Stimulated activated CD4-positive, alpha-beta T cell treated with anti-CD3 and anti-CD28 coated beads, Interleukin-2, amount 100 ng/mL, for 24 hours (primary cell): ENCODE measurements at places on chromosomes 3 and 15.
A peak's percentile ranks its signal among the peaks of the same experiment; 100 is the strongest.

DNA sequence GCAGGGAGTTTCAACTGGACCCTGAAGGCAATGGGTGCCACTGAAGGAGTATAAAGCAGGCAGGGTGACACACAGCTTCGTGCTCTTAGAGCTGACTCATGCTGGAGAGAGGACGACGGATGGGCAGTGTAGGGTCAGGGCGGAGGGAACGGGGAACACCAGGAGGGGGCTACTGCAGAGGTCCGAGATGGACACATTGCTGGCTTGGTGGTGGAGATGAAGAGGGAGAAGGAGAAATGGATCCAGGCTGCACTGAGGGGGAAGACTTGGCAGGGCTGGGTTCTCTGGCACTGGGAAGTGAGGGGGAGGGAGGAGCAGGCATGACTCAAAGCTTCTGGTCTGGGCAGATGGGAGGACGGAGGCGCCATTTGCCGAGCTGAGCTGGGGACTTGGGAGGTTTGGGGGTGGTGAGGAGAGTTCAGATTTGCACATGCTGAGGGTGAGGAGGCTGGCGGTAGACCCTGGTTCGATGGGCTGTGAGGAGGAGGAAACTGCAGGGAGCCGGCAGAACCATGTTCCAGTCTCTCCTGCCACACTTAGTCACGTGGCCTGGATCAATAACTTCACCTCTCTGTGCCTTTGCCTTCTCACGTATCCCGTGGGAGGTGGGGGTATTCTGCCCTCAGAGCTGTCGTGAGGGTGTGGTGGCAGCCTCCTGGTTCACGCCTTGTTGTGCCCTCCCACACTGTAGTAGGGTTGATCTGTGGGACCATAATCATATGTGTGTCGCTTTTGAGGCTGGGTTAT, 4.6 kb upstream of the KCTD6 start:
- no peak for DNase-seq

- DNase-seq, result no peak
Measured at GRCh38 chr3:172717493-172718088, 6.7 kb upstream of the NCEH1 start.

DNA sequence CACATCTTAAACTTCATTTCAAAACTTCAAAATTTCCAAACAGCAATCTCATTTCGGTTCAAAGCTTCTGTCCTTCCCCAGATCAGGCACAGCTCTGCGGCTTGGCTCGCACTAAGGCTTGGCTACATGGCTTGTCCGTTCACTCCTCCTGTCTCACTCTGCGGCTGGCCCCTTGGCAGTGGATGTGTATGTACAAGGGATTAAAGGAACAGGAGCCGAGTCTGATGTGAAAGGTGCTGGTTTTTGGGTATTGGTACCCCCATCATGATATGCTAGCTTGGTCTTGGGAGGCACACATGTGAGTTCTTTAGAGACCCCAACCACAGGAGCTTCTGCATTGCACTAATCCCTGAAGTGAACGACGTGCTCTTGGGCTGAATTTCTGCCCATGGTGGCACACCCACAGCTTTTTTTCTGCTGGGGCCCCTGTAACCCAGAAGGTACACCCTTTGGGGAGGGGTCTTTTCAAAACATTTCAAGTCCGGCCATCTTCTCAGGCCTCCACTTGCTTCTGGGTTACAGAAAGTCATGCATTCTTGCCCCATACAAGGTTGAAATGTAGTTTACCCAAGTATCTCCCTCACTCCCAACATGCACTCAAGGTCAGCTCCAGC, 12.6 kb downstream of the TM6SF1 start:
- DNase-seq, result no peak

DNA sequence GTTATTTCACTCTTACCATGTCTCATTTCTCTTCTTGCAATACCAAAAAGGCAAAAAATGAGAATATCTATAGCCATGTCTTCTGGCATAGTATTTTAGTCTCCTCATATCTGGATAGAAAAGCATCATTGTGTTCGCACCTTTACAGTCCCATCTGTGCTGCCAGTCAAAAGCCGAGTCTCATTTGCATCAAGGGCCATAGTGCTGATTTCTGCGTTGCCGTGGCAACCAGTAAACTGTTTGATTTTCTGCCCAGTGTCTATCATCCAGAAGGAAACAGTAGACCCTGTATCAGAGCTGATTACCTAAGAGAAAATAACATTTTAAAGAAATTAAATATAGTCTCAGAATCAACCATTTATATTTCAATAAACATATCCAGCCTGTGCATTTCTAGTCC, 86.1 kb upstream of the SERPINI2 start:
- no peak for DNase-seq

GRCh38 chr3:15896500-15896899, 98.7 kb upstream of the ANKRD28 start:
- no peak for DNase-seq

DNA sequence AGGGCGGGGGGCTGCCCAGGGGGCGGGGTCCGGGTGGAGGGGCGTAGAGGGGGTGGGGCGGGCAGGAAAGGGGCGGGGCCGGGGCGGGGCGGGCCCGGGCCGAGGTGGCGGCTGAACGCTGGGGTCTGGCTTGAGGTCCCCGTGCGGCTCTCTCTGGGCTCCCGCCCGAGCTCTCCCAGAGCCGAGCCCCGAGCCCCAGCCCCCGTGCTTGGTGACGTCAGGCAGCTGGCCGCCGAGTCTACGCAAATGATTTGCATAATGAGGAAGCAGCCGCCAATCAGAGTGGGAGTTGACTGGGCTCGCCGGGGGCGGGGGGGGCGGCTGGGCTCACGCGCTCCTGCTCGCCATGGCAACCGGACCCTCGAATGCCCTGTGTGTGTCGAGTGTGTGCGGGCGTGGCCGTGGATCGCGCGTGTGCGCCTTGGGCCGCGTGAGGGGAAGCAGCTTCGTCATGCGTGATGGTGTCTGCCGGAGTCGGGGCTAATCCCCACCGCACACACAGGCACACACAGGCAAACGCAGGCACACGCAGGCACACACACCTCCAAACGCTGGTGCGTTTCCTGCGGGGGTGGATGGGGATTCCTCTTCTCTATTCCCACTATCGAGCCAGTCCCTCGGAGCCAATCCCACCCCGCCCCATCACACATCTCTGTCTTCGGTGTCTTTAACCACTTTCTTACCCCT, at the start of gene CELF6:
TSS of gene CELF6 (minus strand) at position 173 of the 687 bp plus-strand sequence. CDS start 283 bp downstream, outside the sequence.
- peak; percentile 74 for DNase-seq

- DNase-seq, result no peak
Measured at GRCh38 chr15:93043621-93044300, 45.2 kb downstream of the RGMA start.

GRCh38 chr3:16300881-16301359, 35.9 kb downstream of the OXNAD1 start:
- DNase-seq, result no peak

GRCh38 chr3:142628801-142629200, 32.6 kb downstream of the PLS1 start:
- DNase-seq, result no peak

GRCh38 chr3:10287936-10288574, 4.7 kb downstream of the GHRL start:
- no peak for DNase-seq

DNA sequence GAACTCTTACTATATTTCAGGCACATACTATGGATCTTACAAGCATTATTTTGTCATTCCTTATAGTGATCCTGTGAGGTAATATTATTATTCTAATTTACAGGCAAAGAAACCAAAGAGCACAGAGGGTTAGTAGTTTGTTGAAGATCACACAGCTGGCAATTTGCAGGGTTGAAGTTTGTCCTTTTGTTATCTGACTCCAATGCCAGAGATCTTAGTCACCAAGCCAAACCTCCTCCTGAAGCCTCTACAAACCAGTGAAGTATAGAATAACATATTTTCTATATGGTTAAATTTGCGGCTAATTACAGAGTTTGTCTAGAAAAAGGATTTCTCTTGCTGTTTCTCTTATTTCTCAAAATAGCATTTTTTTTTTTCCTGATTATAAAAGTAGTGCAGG, 11.2 kb downstream of the ISLR2 start:
- no peak for DNase-seq

- DNase-seq, result no peak
Measured at GRCh38 chr3:81419228-81419627, 342.2 kb downstream of the GBE1 start.

GRCh38 chr15:68500363-68501258, 68.6 kb upstream of the ITGA11 start:
- DNase-seq, result no peak

DNA sequence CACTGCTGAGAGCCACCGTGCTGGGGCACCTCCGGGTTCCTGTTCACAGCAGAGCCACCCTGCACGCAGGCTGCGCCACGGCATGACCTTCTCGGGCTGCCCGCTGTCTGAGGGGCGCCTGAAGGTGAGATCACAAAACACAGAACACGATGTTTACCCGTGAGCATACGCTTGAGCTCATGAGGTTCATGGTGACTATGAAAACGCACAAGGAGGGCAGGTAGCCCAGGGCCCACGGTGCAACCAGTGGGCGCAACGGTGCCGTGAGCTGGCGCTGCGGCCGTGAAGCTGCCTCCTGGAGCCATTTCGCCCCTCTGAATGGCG, 36.1 kb downstream of the KLHL25 start:
- no peak for DNase-seq

DNA sequence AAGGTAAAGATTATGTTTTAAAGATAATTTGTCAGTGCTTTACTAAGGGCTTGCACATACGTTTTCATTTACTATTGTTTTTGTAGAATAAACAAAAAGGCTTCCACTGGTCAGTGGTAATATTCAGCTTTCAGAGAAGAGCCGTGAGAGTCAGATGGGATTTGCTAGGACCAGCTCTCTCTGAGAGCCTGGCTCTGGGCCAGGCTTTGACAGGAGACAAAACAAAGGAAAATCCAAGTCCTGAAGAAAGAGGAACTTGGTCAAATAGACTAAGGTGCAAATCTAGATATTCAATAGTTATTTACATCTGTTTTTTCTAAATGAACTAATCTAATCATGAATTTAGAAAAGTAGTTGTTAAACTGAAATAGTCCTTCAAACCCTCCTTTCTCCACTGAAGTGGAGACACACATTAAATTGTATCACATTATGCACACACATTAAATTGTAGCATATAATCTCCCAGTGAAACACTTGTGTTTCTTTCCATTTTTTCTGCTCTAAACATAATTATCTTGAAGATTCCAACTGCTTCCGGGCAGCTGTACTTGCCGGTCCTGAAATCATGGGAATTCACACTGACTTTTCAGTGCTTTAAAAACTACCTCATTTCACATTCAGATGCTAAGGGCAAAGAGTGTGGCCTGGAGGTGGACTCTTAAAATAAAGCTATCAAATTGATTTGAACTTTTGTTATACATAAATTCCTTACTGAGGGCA, 55.1 kb upstream of the FILIP1L start:
- DNase-seq, result no peak

DNA sequence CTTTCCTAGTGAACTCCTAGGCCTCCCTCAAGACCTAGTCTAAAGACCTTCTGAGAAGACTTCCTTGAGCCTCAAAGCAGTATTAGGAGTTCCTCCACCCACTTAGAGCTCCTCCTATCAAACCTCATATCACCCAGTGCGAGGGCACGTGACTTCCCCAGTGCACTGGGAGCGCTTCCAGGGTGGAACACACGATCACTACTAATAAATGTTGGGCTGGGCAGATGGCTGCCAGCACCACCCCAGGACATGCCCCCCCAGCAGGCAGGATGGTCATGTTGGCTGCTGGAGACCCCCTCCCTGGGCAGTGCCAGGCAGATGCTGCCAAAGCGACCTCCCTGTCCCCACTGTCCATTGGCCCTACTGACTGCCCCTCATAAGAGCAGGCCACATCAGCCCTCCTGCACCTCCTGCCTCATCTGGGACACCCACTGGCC, 8.5 kb upstream of the PLXND1 start:
- DNase-seq, result no peak

- no peak for DNase-seq
Measured at GRCh38 chr15:66931768-66932633, 133.4 kb upstream of the SMAD3 start.

GRCh38 chr15:29674661-29675533, 147.4 kb downstream of the TJP1 start:
- DNase-seq, result no peak

- no peak for DNase-seq
Measured at GRCh38 chr15:63172851-63173451, 15.7 kb upstream of the RPS27L start.

GRCh38 chr15:53625962-53626845, 133.3 kb downstream of the WDR72 start:
- no peak for DNase-seq

GRCh38 chr3:152620395-152620794, 214.5 kb upstream of the P2RY1 start:
- DNase-seq, result no peak

DNA sequence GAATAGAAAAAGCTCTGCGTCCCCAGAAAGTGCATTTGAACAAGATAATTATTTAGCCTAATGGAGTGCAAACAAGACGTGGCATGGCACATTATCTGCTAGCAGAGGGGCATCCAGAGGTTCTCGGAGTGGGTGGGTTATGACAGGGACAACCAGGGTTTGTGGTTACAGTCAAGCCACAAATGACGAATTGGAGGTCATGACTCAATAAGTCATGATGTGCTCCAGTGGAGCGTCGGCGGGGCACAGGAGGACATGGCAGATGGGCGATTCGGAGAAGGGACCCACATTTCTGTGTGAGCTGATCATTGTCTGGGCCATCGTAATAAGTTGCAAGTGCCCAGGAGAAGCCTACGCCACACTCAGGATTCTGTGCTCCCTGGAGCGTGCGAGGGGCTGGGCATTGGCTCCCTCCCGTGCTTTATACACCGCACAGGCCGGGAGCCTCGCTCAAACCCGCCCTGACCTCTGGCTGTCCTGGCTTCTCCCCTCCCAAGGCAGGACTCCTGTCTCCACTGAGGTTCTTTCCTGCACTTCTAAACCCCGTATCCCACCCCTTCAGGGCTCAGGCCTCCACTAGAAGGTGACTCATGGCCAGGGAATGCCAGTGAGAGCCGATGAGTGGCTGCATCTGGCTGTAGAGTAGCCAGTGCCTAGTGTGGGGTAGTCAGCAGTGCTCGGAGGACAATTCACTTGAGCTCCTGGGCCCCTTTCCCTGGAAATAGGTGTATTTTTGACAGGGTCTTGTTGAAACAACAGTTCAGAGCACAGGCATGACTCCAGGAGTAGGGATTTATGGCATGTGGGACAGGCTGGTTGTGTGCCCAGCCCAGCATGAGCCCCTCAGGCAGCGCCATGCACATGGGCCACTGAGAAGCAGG, 67.4 kb downstream of the GRIP2 start:
- no peak for DNase-seq

DNA sequence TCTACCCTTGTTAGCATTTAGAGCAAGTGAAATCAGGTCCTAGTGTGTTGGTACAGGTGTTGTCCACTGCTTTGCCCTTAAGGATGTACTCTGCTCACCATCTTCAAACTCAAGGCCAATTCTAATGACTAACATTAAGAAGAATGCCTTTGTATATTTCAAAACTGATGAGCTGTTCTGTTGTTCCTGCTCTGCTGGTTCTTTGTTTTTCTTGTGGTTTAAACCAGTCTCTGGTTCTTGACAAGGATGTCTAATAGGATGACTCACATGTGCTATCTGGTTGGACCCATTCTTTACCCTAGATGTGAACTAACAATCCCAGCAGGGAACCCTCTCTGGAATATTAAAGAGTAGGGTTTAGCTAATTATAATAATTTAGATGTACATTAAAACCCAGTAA, 17.3 kb downstream of the ABHD5 start:
- DNase-seq, result no peak

DNA sequence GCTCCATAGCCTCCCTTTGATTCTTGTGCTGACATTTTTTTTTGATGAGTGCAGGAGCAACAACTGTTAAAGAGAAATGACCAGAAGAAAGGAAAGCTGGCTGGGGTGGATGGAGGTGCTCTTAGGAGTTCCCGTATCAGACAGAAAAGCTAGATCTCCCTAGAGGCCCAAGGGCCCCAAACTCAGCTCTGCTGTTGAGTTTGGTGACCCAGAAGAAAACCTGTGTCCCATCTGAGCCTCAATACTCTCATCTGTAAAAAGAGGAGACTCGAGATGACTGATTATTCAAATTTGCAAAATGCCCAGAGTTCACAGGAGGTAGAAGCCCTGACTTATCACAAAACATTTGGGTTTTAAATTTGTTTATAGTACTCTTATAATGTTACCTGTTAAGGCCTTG, 142.4 kb downstream of the TIGIT start:
- DNase-seq, result no peak
